Pancreas (tissue), 10 donors: ENCODE measurements at places on chromosomes 4 and X.

DNA sequence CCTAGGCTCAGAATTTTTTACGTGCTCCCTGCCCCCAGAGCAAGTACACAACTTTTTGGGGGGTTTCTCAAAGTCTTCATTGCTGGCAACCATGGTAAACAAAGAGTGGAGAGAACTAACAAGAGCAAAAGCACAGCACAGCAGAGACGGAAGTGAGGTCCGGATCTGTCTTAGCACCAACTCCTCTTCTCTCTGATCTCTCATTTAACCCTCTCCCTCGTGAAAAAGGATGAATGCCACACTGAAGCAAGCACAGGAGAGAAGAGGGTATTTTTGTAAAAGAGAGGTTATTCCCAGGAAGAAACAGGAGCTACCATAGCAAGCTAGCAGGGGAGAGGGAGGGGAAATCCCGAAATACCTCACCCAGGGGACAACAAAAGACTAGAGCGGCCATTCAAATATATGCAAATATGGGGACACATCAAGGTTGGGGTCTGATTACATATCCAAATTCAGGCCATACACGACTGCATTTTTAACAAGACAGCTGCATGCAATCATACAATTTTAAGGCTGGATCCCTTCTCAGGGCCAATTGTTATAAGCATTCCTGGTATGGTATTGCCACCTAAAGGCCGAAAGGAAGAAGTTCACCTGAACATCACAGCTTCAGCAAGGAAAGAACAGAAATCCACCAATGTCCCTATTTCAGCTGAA is 46.6 kb downstream of the CD40LG start:
- no peak for DNase-seq

DNA sequence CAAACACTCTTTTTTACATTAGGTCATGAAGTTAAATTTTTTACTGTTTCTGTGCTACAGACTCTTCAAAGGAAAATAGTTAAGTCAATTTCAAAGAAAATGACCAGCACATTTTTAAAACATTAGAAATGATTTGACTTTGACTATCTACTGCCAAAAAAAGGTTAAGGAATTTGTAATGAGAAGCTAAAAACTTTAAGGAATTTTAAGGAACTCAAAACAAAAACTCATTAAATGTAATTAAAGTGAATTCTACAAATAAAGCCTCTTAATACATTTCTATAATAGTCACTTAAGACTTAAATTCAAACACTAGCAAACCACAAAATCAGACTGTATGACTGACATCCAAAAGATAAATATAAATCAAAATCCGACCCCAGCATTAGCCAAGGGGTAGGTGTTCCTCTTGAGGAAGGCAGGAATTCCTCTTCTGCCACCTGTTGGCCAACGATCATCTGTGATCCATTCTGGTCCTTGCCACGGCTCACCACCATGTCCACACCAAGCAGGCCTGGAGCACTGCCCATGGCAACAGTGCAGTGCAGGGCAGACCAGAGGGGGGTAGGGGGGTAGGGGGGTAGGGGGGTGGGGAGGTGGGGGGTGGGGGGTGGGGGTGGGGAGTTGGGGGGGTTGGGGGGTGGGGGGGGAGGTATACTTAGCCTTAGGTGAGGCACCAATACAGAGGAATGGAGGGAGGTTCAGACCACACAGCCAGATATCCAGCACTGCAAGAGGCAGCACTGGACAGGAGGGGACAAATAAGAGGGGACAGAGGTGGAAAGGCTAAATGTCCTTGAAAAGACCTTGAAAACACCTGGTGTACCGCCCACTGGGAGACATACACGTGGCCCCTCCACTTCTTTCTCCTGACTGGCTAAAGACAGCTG is 287.4 kb downstream of the CHIC1 start:
- DNase-seq: no peak

DNA sequence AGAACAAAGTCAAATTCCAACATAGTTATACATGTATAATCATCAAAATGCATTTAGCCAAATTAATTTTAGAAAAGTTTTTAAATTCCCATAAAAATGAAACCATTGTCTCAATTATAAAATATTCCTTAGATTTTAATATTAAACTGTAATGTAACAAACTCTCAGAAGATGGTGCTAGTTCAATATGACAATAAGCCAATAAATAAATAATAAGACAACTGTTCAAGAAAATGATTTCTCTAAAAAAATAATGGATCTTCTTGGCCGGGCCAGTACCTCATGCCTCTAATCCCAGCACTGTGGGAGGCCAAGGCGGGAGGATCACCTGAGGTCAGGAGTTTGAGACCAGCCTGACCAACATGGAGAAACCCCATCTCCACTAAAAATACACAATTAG is 80.3 kb downstream of the RAB28 start:
- no peak for DNase-seq

DNA sequence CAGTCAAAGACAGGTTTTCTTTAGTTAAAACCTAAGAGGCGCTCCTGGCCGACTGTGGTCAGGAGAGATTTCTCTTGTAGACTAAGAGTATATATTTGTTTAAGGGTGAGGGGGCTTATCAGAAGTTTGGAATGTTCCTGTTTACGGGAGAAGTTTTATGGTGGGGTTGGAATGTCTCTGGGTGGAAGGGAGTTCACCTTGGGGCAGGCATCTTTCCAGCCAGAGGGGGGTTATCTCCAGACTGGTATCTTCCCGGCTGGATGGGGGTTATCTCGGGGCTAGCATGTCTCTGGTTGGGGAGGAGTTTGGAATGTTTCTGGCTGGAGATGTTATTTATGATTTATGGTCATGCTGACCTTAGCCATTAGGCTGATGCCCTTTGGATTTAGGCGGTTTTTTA is 116.0 kb downstream of the COX7B2 start:
- no peak for DNase-seq

DNA sequence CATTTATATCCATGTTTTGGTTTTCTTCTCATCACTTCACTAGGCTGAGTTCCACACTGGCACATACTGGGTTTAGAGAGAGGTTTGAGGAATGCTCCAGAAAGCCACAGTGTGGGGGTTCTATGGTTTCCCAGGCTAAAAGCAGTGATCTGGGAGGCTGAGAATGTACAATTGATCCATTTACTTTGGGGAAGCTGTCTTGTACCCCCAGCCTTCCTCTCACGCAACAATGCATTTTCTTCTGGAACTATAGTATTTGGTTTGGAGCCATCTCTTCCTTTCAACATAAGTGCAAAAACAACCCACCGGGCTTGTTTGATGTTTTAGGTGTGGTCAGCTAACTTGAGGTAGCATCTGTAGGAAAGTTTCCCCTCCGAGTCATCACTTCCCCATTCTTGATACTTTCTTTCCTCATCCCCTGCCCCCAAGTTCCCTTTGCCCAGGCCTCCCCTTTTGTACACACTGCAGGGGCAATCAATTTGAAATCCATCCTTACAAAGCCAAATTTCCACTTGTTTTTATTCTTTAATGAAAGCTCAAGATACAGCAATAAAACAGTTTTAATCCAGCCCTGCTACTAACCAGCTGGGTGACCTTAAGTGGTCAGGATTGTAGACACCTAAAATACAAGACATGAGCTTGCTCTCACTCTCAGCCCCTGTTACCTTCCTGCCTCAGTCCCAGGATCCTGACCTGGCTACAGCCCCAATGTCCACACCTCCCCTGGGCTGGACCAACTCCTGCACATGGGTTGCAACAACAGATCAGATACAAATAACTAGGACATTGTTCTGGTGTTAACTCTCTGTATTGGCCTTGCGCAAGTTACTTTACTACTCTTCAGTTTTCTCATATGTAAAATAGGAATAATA is 109.2 kb downstream of the FHDC1 start:
- no peak for DNase-seq

DNA sequence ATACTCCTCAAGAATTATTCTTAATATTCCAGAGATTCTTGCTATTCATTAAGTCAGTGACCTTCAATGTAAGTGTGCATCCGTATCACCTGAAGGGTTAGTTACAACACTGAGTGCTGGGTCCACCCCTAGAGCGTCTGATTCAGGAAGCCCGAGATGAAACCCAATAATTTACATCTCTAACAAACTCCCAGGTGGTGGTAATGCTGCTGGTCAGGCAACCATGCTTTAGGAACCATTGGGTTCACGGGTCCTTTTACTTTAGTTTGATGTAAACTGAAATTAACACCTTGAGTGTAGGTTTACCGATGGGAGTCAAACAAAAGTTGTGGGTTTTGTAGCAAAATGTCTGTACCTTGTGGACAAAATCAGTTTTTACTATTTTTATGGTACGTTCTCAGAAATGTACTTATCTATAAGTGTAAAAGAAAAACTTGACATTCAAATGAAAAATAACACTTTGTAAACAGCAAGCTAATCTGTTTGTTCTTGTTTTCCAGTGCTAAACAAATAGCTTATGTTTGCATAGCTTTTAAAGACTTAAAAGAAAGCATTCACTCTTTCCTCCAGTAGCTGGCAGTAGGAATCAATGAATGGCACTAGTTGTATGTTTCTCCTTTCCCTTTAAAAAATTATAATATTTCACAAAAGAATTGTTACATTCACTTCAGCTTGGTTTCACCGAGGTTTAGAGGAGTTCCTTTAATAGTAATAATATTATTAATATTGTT is 32.7 kb downstream of the ACE2 start:
- DNase-seq: no peak

DNA sequence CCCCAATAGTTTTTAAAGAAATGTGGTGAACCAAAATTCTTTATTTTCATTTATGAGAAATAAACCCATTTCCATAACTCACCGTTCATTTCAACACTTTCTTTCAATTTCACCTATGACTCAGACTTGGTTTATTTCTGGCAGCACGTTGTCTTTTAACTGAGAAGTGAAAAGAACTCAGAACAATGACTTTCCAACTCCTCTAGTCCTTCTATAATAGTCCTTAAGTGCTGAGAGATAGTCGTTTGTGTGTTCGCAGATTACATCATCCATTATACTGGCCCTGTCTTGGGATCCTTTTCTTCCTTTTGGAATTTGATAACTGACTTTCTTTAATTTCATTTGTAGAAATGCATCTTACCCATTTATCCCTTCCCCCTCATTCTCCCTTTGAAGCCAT is 113.6 kb downstream of the GLUD2 start:
- no peak for DNase-seq

DNA sequence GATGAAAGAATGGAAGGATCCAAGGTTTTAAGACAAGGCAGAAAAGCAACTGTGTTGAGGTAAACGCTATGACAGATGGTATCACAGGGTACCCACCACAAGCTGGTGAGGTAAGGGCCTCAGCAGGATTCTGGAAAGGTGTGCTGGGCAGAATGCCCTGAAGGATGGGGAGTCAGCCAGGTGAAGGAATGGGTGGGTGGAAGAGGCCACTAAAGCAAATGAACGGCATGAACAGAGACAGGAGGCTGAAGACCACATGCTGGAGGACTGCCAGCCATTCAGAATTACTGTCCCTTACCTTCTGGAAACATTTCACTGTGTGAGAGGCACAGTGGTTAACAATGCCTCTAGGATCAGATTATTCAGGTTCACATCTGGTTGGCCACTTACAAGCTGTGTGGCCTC is 23.6 kb downstream of the GPRIN3 start:
- no peak for DNase-seq

GRCh38 chrX:48981178-48981577 is 9.5 kb upstream of the KCND1 start:
- DNase-seq: no peak

- DNase-seq: no peak
Measured at GRCh38 chr4:81628489-81628888, 156.8 kb upstream of the RASGEF1B start.

- peak; percentile 69 for DNase-seq
Measured at GRCh38 chr4:8192748-8193738, 6.0 kb upstream of the SH3TC1 start.

DNA sequence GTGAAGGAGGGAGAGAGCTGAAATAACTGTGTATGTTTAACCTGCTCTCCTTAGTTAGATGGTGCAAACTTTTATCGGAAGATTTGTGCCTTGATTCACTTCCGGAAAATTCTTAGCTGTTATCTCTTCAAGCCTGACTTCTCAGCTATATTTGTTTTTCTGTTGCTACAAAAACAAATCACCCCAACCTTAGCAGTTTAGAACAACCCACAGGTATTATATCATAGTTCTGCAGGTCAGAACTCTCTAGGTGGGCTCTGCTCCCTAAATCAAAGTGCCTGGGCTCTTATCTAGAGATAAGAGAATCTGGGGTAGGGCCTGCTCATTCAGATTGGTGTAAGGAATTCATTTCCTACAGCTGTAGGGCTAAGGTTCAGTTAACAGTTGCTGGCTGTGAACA is 15.1 kb upstream of the CEP135 start:
- DNase-seq: no peak

GRCh38 chr4:169416997-169417396 is 146.2 kb upstream of the SH3RF1 start:
- DNase-seq: no peak

DNA sequence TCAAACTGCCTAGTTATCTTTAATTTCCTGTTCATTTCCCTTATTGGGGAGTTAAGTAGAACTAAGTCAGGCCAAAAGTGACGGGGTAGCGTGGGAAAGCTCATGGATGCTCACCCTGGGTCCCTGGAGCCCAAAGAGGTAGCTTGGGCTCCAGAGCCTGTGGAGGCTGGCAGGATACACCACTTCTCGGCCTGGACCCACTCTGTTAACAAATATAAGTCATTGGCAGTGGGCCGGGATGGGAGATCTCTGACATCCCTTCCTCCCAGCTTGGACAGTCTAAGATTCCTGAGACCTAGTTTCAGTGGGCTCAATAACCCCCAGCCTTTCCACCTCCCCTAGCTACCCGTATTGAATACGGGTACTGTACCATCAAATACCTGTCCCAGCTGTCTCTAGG is 106.1 kb downstream of the EFNB1 start:
- DNase-seq: no peak

GRCh38 chr4:172691552-172691951 is 477.1 kb upstream of the GALNT7 start:
- no peak for DNase-seq

DNA sequence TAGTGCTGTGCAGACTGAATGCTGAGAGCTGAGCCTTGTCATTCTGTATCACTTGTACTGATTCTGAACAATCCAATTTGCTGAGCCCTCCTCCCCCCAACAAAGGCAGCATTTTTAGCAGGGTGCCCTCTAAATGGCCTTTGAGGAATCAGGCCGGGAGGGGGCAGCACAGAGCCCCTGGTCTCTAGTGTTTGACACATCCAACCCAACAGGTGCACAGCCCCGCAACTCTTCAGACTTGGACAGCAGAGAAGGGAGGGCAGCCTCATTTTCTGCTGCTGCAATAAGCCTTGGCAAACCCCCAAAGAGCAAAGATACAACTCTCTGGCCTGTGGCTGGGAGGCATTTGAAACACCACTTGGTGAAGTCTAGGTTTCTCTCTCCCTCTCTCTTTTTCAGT is 3.4 kb downstream of the ATP1B4 start:
- DNase-seq: peak; percentile 58
